Bronchial epithelial cell (primary cell): ENCODE measurements at places on chromosomes 5 and 9.
A peak's percentile ranks its signal among the peaks of the same experiment; 100 is the strongest.

GRCh38 chr5:39446231-39446630, 21.5 kb upstream of the DAB2 start:
- no peak for DNase-seq

DNA sequence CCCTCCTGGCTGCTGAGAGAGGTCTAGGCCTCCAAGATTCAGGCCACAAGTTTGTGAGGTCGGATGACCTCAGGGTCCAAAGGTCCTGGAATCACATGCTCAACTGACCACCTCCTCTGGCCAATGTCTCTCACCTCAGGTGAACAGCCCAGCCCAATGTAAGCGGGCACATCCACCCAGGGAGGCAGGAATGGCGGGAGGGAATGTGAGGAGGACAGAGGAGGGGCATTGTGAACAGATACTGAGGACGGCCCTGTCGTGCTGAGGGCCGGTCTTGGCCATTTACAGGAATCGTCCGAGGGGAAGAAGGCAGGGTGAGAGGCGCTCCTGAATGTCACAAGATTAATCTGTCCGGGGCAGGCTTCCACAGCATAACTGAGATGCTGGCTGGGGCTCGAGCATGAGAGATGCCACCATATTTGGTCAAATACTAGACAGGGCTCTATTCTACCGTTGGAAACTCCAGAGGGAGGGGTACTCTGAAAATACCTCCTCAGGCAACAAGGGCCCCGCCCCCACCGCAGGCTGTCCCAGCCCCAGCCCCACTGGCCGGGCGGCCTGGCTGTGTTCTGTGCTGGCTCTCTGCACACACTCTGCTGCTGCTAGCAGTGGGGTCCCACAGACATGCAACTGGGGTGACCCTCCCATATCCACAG, 1.5 kb upstream of the IL17B start:
- no peak for DNase-seq

DNA sequence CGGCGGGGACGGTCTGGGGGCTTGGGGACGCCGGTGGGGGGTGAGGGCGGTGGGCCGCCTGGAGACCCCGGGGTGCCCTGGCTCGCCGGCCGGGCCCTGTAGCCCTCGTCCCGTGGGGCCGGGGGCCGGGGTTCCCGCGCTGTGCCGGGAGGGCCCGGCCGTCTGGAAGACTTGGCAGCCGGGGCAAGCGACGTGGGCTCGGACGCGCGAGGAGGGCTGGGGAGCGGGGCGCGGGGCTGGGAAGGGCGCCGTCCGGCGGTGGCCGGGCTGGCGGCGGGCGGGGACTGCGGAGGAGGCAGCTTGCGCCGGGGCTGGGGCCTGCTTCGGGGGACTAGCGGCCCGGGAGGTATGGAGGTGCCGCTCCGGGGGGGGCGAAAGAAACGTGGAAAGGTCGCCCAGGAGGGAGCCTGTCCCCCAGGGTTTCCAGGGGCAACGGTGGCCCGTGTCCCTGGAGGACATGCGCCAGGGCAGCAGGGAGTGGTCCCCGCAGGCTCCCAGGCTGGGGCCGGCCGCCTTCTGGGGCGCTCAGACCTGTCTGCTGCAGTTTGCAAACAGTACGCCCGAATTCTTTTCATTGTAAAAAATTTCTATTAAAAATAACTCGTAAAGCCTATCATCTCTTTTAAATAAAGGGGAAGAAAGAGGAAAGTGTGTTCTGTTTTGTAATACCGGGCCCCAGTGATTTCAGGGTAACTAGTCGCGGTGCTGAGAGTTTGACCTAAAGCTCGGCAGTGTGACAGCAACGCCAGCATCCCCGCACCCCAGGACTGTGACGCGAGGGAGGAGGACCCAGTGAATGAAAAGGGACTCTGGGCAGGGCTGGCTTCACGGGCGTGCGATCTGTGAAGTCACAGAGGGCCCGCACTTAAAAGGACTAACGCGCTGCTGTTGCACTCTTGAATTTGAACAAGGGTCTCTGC, 752 bp upstream of the ANKH start:
- DNase-seq: no peak

- DNase-seq: no peak
Measured at GRCh38 chr9:137295238-137295811, 6.7 kb downstream of the NRARP start.

DNA sequence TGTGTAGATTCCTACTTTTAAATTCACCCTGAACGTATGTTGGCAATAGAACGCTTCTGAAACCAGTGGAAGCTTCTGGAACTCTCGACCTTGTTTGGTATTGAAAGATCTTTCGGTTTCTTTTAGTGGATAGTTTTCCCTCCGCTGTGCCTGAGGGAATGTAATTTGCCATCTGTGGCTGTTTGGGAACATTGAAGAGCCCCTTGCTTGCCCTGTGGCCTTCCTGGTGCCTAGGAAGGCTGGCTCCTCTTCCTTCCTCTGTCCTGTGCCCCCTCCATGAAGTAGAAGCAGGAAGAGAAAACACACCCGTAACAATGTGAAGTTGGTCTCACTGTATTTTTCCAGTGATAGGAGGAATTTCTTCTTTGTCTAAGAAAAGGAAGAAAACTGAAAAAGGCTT, 274.3 kb downstream of the AOPEP start:
- DNase-seq: no peak

DNA sequence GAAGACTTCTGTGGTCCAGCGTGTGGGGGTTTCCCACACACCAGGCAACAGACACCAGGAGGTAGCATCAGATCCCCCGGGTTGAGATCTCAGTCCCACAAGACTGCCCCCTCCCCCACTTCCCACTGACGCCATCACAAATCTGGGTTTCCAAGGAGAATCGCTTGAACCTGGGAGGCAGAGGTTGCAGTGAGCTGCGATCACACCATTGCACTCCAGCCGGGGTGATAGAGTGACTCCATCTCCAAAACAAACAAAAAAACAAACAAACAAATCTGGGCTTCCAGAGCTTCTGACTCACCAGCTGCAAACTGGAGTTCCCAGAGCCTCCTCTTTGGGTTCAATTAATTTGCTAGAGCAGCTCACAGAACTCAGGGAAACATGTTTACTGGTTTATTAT, 4.7 kb upstream of the GBGT1 start:
- no peak for DNase-seq

DNA sequence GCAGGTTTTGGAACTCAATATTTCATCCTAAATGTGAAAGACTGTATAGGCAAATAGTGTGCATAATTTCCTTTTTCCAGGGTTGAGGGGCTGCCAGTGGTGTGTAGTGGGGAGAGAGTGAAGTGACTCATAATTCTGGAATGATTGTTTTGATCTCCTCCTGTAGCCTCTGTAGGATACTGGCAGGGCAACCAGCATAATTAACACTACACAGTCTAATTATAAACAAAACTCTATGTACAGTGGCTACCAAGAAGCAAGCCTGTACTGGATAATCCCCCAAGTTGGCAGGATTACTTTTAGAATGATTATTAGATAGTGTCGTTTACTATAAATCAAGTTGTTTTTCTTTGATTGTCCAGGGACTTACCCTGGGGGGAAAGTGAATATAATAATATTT, 32.2 kb downstream of the LNPEP start:
- peak; percentile 73 for DNase-seq

DNA sequence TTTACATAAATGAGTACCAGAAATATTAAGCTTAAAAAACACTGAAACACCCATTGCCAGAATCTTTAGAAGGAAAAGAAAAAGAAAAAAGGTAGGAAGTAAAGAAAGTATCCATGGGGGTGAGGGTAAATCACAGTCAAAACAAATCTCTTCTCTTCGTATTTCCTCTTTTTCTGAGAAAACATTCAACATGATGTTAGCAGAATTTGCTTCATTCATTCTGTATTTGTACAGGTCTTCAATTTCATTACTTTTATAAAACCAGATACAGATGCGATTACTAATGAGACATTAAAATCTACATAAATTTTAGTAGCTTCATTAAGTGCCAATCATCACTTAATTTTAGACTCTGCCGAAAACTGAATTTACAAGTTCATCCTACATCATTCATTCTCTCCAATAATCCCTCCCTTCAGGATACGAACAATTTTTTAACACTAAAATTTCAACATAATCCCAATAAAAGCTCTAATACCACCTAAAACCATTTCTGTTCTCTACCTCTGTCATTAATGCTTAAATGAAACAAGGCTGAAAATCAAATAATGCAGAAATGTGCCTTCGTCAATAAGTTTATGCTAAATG, 7.0 kb downstream of the NR3C1 start:
- peak; percentile 10 for DNase-seq

- peak; percentile 76 for DNase-seq
Measured at GRCh38 chr5:127993476-127993875, 90.1 kb upstream of the SLC12A2 start.

DNA sequence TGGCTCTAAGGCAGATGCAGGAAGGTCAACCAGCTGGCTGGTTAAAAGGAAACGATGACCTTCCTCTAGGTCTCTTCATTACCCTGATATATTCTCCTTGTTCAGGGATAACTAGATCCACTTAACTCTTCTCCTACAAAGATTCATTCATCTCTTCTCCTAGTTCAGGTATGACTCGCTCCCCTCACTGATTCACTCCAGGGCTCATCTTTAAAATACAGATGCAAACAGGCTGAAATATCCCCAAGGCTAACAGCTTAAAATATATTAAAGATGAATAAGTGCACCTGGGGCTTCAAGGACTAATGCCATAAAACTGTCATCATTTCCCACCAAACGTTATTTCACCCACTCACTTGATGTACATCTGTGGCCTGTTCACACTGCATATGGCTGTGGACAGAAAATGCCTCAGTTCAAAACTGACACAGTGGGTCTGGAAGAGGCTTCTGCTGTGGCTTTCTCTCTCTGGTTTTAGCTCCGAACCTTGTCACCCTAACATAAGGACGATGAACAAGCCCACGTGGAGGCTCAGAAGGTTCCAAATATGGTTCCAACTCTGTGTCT, 366.9 kb downstream of the DEPDC1B start:
- DNase-seq: peak; percentile 72

- DNase-seq: peak; percentile 27
Measured at GRCh38 chr5:18487928-18488480, 853.7 kb downstream of the TAF11L14 start.

GRCh38 chr9:106058460-106058859, 364.1 kb downstream of the TMEM38B start:
- DNase-seq: no peak

GRCh38 chr5:78640662-78641474, 7.7 kb downstream of the LHFPL2 start:
- DNase-seq: peak; percentile 55
